SK-N-SH treated with all-trans-retinoic acid at 6 μM for 48 hours (cell line): ENCODE measurements at places on chromosomes 13 and 19.

GRCh38 chr13:41842036-41842620 lies 118.8 kb downstream of the VWA8 start:
- peak; percentile 68 for ATAC-seq

- peak; percentile 9; the same call in 2 of the 3 replicates for ATAC-seq
Measured at GRCh38 chr13:65597839-65598818, 1632.0 kb downstream of the PCDH9 start.

DNA sequence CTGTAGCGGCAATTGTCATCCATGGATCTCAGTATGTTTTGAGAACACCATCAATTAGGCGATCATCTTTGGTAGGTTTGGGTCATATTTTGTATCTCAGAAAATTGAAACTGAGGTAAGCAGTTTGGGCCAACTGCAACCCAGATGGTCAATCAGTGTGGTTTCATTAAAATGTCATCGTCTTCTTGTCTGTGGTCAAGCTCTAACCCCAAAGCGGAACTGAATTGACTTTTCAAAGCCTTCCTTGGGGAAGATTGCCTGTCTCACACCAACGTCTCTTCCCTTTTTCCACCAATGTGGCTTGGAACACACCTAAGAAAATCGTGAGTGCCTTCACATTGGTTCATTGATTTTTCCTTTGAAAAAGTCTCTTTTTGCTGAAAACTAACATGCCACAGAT lies 56.3 kb upstream of the UBAC2 start:
- ATAC-seq, result no peak

GRCh38 chr13:79490824-79491223 lies 9.9 kb downstream of the NDFIP2 start:
- peak; percentile 30; the same call in 2 of the 3 replicates for ATAC-seq

DNA sequence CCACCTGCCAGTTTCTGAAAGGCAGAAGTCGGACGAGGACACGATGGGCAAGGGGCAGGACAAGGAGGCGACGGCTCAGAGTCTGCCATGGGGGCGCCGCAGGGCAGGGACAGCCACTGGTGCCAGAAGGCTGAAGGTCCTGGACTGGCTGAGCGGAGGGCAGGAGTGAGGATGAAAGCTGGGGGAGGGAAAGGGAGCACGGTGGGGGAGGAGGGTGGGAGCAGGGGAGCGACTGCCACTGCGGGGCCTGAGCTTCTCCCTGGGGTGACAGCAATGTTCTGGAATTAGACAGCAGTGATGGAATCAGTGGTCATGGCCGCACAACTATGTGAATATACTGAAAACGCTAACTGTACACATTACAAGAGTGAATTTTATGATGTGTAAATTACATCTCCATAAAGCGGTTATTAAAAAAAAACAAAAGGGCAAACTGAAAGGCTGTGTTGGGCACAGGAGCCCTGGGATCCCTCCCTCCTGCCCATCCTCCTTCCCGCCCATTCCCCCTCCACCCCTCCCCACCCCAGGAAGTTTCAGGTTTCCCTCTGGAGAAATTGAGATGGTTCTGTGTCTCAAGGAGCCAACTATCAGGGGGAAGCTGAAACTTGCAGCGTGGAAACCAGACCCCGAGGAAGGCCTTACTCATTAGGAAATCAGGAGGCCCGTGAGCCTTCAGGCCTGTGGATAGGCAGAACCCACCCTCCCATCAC lies 15.9 kb downstream of the MLLT1 start:
- peak; percentile 84 for ATAC-seq

- ATAC-seq, result no peak
Measured at GRCh38 chr13:59865398-59865797, 298.3 kb downstream of the DIAPH3 start.

DNA sequence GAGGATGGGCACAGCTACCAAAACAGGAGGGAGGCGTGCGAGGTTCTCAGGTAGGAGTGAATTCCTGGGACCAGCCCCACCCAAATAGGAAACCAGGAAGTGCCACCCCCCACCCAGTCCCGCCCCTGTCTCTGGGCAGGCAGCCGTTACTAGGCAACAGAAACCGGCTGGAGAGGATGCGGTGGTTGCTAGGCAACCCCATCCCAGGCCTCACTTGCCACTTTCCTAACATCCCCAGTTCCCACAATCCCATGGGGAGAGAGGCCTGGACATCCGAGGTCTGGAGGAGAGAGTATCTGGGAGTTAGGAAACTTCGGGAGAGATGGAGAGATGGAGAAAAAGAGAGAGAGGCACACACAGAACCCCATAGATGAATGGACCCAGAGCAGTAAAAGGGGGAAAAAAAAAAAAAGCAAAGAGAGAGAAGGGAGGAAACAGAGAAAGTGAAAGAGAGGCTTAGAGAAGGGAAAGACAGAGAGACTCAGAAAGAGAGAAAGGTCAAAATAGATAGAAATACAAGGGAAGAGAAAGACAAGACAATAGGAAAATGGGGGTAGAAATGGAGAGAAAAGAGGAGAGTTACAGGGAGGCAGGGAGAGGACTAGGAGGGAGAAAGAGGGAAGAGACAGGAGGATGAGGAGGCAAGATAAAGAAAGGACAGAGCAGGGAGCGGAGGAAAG lies 3.8 kb downstream of the GRIK5 start:
- ATAC-seq, result peak; percentile 19; the same call in 1 of the 3 replicates

DNA sequence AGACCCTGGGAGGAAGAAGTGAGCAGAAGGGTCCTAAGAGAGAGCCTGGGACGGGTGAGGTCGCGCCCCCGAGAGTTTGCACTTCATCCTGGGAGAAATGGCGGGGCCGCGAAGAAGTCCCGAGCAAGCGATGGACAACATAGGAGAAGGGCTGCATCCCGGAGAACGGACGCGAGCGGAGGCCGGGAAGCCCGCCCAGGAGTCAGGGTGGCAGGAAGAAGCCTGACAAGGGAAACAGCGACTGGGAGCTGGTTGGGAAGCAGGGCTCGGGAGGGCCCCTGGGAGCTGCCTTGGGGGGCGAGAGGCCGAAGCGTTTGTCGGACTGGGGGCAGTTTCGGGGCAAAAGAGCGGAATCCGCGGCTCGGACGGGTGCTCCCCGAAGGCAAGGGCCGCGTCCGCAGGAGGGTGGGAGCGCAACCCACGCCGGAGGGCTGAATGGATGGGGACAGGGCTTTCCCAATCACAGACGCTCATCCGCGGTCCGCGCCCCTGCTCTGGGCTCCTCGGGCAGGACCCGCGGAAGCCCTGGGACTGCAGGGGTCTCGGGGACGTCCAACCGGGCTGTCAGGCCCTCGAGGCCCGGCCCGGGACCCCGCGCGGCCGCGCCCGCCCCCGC lies 469 bp downstream of the ABHD17A start:
- ATAC-seq, result peak; percentile 40

- ATAC-seq, result no peak; the same call in 2 of the 3 replicates
Measured at GRCh38 chr13:74336546-74336945, 202.3 kb upstream of the KLF12 start.

DNA sequence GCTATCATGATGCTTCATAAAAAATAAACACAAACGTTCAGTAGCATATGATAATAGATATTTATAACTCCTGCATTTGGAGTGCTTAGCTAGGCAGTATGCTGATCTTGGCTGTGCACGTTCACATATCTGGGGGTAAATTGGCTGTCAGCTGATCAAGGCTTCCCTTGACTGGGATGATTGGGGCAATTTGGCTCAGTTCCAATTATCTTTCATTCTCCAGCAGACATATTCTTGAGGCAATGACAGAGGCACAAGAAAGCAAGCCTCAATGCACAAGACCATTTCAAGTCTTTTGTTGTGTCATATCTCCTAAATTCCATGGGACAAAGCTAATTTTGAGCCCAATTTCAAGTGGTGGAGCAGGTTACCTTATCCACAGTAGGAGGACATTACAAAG lies 142.0 kb downstream of the DLEU7 start:
- no peak for ATAC-seq

- no peak for ATAC-seq
Measured at GRCh38 chr19:29625186-29625651, 19.1 kb downstream of the POP4 start.

DNA sequence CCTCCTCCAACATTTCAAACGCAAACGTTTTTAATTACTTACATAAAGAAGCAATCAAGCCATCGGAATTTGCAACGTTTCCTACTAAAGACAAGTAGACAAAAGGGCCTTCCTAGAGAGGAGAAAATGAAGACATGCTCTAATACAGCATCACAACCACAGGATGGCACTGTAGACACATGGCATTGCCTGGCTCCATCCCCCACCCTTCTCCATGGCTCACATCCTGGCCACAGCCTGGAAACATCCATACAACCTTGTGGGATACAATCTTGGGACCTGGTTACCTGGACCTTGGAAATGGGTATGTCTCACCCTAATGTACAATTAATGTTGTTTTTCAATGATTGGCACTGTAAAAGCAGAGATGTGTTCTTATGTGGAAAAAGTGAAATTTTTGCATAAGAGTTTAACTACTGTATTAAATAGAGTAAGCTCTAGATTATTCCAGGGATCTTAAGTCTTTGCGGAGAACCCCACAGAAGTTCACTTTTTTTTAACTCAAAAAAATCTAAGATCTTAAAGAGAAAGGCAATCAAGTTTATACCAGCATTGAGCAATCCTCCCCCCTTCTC lies 21.5 kb downstream of the EBPL start:
- peak; percentile 99 for ATAC-seq

DNA sequence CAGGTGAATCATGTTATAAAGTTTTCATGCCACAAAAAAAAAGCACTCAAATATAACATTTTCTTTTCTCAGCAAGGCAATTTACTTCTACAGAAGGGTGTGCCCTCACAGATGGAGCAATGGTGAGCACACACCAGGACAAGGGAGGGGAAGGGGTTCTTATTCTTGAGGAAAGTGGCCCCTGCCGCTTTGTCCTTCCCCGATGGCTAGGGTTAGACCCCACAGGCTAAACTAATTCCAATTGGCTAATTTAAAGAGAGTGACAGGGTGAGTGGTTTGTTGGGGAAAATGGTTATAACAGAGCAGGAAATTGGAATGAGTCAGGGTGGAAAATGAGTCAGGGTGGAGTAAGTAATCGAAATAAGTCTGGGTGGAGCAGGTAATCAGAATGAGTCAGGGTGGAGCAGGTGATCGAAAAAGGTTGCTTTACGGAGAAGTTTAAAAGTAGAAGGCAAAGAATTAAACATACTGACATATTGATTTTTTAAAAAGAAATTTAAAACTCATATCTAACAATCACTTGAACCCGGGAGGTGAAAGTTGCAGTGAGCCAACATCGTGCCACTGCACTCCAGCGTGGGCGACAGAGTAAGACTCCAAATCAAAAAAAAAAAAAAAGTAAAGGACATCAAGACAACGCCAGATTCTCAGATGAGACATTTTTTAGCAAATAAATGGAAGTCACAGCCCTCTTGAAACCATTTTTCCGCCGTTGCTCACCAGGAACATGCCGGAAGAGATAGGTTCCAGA lies 813 bp downstream of the ZNF562 start:
- ATAC-seq, result peak; percentile 53

- ATAC-seq, result no peak
Measured at GRCh38 chr13:107057028-107057631, 489.2 kb upstream of the ARGLU1 start.

DNA sequence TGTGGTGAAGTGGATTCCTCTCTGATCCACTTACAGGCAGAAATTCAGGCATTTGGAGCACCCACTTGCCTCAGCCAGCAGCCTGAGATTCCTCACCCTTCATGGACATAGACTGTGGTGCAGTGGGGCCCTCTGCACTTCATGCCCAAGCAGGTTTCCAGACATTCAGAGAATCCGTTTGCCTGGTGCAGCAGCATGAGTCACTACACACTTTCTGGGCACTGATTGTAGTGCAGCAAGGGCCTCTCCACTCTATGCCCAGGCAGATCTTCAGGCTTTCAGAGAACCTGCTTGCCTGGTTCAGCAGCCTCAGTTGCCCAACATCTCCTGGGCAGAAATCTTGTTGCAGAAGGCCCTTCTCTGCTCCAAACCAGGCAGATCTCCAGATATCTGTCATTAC lies 920.9 kb downstream of the SLITRK5 start:
- ATAC-seq, result no peak

DNA sequence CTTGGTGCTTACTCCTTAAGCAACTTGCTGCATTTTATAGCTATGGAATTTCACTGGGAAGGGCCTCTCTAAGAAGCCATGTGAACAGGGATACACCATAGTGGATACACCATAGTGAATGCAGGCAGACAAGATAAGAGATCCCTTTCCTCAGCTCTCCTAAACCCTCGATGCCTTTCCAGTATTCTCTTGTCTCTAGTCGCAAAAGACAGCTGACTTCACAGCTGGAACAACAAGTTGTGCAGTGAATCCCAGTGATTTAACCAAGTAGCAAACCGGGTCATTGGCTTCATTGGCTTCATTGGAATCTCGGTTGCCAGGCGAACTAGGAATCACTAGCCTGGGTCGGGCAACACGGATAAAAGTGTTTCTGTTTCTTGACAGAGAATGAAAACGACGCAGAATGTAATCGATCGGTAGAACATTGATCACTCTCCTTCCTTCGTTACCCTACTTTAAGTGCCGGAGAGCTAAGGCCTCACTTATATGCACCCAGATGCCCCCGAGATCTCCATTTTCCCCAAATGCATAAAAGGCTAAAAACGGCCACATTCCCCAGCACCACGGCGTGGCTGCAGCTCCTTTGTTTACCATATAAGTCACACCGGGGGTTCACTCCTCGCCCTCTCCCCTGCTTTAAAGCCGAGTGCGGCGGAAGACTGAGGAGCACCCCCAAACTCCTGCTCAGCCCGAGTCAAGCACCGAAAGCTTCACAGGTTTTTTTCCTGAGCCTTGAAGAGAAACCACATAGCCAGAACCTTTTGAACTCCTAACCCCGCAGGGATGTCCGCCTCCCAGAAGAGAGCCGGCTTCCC lies 674 bp downstream of the TRPC4 start:
- peak; percentile 27 for ATAC-seq

DNA sequence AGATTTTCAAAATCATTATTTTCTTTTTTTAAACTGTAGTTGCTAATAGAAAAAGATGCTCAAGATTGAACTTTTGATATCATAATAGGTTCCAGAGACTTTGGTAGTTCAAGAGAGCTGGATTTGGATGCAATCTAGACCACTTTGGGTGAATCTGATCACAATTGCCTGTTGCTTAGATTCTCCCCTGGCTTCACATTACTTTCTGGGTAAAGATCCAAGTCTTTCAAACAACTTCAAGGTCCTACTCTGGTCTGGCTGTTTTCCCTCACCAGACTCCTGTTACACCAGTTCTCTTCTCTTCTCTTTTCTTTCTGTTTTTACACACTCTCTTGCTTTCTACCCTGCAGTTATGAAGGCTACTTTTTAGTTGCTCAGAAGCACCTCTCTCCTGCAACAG lies 7.4 kb upstream of the SPRY2 start:
- ATAC-seq, result peak; percentile 51

DNA sequence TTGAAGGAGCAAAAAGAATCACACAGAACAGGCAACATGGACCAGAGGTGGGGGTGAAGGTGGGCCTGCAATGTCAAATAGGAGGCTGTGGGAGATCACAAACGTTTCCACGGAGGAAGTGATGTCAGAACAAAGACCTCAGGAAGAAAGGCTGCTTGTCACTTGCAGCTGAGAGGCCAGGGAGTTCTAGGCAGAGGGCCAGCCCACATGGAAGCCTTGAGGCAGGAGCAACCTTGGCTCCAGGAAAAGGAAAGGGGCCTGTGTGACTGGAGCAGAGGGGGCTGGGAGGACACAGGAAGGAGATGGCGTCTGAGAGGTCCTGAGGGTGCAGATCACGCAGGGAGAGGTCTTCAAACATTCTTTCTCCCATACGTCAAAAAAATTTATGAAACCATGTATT lies 16.3 kb downstream of the ZNF160 start:
- no peak for ATAC-seq
